ENCODE measurements at places on chromosomes 7 and 10.
A peak's percentile ranks its signal among the peaks of the same experiment; 100 is the strongest.

DNA sequence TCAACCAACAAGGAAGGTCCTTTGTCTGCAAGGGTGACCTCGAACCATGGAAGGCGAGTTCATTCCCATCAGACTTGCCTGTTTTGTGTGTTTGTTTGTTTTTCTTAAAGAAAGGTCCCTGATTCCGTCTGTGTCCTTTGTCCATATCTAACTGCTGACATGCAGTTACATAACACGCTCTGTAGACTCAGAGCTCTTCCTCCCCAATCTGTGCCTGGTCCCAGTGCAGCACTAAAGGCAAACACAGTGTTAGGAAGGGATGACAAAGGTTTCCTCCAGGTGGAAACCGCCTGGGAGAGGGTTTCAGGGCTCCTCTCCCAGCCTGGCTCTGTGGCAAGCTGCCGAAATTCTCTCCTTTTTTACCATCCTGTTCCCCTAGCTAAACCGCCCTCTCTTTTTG lies 13.4 kb downstream of the JCAD start:
- no peak for DNase-seq

GRCh38 chr10:125396676-125397075 lies 236.3 kb upstream of the CTBP2 start:
- DNase-seq: no peak

DNA sequence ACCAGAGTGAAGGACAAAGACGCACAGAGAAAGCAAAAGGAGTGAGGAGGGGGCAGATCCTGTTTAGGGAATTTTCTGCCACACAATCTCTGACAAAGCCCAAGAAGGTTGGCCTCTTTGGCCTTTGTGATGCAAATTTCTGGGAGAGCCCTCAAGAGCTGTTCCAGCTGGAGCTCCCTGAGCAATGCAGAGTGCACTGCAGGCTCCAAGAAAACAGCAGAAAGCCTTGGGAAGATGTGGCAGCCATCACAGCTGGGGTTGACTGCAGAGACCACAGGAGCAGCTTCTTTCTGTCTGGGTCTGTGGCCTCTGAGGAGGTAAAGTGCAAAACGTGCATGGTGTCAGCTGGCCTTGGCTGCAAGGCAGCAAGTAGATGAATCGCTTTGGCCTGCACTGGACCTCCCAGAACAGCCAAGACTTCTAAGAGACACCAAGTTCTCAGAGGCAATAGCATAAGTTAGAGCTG lies 200.2 kb downstream of the ELMO1 start:
- DNase-seq: no peak

GRCh38 chr10:75600833-75601232 lies 169.4 kb downstream of the LRMDA start:
- DNase-seq: no peak

- DNase-seq: no peak
These were observed 7.1 kb downstream of the HECW1 start for GRCh38 chr7:43119371-43120075.

DNA sequence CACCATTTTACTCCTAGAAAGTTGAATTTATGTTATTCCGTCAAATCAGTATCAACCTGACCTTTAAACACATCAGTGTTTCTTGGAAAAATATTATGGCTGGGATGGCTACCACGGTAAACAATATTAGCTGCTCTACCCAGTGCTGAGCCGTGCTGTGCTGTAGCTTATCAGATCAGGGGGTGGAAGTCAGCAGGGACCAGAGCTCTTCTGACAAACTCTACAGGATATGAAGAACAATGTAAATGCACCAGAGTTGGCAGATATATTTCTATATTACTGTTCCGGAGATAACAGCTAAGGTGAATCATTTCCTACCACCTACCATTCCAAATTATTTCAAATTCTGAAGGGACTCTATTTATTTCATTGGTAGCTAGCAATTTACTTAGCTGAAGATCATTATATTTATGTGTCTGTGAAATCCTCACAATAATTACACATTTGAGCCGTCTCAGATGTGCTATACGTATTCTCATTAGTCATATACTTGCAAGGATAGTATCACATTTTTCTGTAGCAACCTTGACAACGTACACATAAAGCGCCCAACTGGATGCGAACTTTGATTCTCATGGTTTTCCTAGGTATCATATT lies 76.5 kb downstream of the TEX36 start:
- peak; percentile 12 for DNase-seq

DNA sequence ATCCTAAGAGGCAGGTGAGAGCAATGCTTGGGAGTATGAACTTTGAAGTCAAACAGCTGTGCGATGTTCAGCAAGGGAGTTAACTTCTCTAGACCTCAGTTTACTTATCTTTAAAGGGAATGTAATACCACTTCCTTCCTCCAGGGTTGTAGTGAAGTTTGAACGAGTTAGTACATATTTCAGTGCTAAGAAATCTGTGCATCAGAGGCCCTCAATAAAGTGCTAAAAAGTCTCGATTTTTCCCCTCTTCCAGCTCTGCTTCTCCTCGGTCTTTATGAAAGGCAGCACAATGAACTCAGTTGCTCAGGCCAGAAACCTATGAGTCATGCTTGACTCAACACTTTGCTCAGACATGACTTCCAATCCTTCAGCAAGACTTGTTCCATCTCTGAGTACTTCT lies 418.9 kb downstream of the MDFIC start:
- no peak for DNase-seq
